ENCODE measurements at places on chromosomes 4 and X.
A peak's percentile ranks its signal among the peaks of the same experiment; 100 is the strongest.

GRCh38 chrX:154733066-154733425 lies 17.8 kb downstream of the GAB3 start:
- DNase-seq: no peak

GRCh38 chr4:113328514-113328913 lies 279.1 kb downstream of the ANK2 start:
- DNase-seq: no peak

GRCh38 chrX:75784680-75785491 lies at the start of gene MAGEE2:
Gene MAGEE2, minus strand, starts transcription at chrX:75785254. Its CDS starts 203 bp downstream, at chrX:75785051.
- no peak for DNase-seq

DNA sequence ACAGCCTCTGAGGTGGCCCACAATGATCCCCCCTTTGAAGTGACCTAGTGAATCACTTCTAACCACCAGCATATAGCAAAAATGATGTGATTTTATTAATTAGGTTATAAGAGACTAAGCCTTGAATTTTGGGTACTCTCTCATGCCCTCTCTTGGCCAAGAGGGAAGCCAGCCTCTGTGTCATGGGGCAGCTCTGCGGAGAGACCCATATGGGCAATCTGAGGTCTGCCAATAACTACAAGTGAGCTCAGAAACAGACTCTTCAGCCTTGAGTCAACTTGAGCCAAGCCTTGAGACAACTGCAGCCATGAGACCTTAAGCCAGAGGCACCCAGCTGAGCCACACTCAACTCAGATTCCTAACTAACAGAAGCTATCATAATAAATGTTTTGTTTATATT lies 45.7 kb downstream of the MANBA start:
- DNase-seq: peak; percentile 1

DNA sequence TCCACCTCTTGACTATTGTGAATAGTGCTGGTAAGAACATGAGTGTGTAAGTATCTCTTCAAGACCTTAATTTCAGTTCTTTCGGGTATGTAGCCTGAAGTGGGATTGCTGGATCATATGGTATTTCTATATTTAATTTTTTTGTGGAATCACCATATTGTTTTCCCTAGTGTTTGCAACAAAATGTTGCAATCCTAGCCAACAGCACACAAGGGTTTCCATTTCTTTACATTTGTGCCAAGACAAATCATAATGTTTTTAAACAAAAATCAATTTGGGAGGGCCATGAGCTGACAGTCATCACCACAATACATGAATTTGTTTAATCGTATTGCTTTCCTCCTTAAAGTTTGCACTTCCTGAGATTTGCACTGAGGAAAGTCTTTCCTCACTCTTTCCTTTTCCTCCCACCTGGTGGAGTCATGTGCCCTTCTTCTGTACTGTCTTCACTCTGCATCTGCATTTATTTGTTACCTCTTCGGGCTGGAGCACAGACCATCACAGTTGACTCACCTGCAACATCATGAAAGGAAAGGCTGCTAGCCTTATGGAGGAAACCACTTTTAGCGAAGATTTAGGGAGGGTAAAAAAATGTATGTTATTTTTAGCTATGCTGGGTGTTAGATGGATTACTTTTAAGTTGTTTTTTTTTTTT lies 269.4 kb downstream of the DCTD start:
- no peak for DNase-seq

DNA sequence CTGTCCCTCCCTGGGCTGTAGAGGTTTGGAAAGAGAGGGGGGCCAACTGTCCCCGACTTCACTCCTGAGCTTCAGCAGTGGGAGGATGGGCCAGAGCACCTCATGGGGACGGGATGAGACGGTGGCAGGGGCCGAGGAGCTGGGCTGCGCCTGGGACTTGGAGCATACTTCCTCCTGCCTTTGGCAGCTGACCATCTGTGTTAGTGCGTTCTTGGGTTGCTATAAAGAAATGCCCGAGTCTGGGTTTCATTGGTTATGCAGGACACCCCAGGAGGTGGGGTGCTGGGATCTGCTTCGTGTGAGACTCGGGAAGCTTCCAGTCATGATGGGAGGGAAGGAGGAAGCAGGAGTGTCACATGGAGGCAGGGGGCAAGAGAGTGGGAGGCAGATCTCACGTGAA lies 7.4 kb downstream of the PSAPL1 start:
- no peak for DNase-seq

GRCh38 chr4:133623847-133624246 lies 474.8 kb downstream of the PCDH10 start:
- DNase-seq: no peak

GRCh38 chr4:18734405-18734804 lies 712.9 kb upstream of the LCORL start:
- no peak for DNase-seq

DNA sequence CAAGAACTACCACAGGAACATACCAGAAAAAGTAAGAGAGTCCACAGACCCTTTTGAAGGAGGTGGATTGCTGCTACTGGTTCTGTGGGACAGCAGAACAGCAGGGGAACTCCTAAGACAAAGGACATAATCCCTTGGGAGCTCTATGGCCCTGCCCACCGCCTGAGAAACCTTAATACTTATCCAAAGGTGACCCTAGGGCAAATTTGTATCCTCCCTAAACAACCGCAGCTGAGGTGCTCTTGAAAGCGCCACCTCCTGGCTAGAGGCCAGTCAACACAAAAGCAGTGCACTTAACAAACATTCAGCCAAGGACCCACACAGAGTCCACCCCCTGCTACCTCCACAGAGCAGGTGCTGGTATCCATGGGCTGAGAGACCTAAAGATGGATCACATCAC lies 136.8 kb downstream of the ADAM29 start:
- no peak for DNase-seq

GRCh38 chr4:113026556-113026955 lies 22.9 kb upstream of the ANK2 start:
- no peak for DNase-seq

GRCh38 chrX:49177873-49178480 lies 6.3 kb downstream of the PLP2 start:
- DNase-seq: no peak

DNA sequence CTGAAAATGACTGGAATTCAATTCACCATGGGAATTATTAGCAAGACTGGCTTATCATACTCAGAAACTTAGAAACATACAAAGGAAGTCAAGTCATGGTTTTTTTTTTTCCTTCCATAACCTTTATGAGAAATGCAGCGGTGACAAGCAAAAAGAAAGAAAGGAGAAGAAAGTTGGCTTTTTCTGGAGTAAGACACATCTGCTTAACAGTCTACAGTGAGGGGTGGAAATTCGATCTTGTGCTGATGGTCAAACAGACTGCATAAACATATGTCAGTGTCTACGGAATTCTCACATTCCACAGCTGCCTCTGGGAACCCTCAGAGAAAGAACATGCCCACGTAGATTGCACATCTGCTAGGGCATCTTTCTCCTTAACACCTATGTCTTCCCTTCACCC lies 54.6 kb downstream of the PROM1 start:
- no peak for DNase-seq

- no peak for DNase-seq
Observed at GRCh38 chr4:36209941-36210649, 34.2 kb downstream of the ARAP2 start.

- no peak for DNase-seq
Observed at GRCh38 chrX:2901367-2902036, 27.6 kb downstream of the ARSD start.

DNA sequence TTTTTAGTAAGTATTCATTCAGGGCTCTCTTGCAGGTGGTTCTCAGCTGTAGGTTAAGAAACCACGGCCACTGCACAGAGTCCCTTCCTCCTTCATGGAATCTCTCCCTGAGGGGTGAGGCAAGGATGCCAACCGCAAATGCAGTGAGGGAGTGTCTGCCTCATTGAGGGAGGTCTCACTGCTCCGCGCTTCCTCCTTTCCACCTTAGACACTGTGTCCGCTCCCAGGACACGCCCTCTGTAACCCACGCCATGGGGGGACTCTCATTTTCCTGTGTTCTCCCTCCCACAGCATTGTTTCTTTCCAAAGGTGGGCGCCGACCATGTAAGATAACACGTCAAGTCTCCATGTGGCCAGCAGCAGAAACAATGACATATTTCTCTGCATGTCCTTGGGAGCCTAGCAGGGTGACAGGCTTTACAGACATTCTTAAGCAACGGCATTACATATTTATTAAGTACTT lies 63.2 kb downstream of the SEPSECS start:
- no peak for DNase-seq

DNA sequence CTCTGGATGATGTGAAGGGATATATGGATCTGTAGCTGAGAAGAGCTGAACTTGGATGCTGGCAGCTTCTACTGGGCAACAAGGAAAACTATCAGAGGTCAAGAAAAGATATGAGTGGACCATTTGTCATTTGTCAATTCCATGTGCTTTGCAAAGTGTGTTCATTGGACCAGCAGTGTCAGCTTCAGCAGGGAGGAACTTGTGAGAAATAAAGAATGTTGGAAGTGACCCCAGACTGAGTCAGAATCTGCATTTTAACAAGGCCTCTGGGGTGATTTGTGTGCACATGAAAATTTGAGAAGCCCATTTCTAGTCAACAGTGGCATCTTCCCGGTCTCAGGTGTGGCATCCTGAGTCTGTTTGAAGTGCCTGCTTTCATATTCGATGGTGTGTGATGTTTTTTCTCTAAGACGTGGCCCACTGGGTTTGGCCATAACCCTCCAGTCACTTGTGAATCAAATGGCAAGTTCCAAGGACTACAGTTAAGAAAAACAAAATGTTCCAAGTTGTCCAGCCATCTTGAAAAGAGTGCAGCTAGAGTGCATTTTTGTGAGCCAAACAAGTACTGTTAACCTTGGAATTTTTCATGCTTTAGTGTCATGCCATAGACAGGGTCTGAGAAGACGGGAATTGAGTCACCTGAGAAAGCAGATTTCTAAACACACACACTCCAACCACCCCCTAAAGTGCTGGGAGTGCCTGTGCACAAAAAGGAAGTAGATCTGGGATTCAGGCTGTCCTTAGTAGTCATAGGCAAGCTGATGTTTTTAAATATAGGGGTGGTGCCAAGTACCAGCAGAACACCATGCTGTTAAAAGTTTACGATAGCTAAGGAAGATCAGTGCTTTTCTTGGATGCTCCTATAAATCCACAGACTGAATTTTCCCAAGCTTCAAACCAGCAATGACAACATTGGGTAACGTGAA lies 26.4 kb downstream of the GPM6B start:
- DNase-seq: no peak

- DNase-seq: no peak
Observed at GRCh38 chrX:106780264-106780663, 22.2 kb upstream of the TBC1D8B start.

GRCh38 chrX:115535844-115536243 lies 25.1 kb upstream of the PLS3 start:
- DNase-seq: no peak

DNA sequence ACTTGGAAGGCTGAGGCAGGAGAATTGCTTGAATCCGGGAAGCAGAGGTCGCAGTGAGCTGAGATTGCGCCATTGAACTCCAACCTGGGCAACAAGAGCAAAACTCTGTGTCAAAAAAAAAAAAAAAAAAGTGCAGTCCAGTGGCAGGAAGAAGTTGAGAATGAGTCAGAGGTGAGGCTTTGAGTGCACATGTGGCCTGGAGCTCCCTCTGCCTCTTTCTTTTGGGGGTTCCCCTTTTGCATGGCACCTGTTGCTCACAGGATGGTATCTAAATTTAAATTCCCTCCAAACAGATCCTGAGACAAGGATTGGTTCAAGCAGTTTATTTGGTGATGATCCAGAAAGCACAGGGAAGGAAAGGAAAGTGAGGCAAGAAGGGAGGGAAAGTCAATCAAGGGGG lies 151.4 kb upstream of the STX18 start:
- no peak for DNase-seq

DNA sequence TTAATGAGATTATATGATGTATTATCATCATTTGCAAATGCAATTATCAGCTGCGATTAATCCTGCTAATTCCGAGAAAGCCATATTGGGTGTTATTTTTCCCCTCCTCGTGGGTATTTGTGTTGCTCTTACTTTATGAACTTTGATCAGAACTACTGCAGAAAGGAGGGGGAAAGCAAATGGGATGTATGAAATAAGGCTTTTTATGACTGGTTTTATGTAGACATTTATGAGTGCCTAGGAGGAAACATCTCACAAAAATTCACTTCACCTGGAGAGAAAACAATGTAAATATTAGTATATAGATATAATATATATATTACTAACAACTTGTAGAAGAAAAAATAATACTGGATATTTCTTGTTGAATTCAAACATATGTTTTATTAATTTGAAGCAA lies 214.4 kb downstream of the TEX13A start:
- DNase-seq: no peak

DNA sequence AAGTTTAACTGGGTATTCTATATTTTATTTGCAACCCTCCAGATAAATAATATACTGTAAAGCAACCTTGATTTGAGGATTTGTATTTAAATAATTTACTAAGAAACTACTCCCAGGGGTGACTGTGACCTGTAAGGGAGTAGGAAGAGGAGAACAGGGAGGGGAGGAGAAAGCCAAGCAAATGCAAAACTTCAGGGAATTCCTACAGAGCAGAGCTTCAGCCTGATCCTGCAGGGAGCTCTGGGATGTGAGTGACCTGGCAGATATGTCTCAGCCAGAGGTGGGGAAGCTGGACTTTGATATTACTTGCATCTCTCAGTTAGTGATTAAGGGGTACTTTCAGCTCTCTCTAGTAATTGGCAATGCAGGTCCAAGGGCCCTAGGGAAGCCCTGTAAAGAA lies 302.0 kb downstream of the FRMPD4 start:
- no peak for DNase-seq
